Hepatocyte (in vitro differentiated cells): ENCODE measurements at places on chromosomes 3 and 15. TPM values are rescaled to one million over a fixed set of nuclear protein-coding genes. Genes with fewer than 3 reads are reported as not detected.

RTP3 gene
- 0.57 and 1.8 TPM in 2 replicates for polyA plus RNA-seq

SRGAP3 gene
- polyA plus RNA-seq = 7.4 and 7.9 TPM in 2 replicates

DNA sequence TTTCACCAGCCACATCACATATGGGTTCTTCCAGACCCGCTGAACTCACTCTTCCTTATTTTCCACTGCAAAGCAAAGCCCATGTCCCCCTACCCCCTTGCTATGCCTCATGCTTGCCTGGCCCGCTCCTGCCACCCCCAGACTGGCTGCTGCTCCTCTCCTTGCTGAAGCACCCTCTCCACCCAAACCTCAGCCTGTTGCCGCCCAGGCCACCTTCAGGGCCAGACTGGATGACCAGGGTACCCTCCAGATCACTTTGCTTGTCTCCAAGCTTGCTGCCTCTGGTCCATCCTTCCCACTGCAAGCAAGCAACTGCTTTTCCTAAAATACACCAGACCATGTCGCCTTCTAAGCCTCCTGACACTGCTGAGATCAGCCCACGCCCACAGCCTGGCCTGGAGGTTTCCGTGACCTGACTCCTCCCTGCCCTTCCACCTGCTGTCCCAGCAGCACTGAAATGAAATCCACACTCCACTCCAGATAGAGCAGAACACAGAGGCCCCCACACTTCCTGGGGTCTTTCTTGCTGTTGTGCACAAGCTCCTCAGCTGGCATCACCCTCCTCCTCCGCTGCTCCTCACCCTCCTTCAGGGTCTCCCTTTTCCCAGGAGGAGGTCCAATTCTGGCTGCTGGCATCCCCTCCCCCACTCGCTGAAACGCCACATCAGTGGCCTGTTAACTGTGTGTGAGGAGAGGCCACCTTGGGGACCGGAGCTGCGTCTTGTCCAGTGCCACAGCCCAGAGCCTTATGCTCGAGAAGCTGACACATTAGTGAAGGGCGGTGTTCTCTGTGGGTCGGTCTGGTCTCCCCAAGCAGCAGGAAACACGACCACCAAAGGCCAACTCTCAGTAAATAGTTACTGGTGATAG, 99.1 kb downstream of the ADCY5 start:
- H3K36me3 ChIP-seq = no peaks in the 10 kb centered on the region
- H3K27me3 ChIP-seq = no peaks in the 10 kb centered on the region
- no peak overlapping the region for H3K4me3 ChIP-seq
- no peak for DNase-seq

DNA sequence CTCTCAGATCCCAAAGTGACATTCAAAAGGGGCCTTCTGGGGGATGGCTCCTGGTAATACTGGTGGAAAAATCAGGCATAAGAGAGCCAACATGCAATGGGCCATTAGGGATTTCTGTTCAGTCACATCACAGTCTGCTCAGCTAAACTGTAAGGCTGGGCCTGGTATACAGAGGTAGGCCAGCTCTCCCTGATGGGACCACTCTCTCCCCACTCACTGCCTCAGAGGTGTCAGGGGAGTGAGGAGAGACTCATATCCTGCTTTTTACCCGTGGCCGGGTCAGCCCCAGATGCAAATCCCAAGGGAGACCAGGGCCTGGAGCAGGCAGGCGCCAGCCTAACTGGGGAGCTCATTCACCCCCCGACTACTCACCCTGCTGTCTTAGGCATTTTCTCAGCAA, 48.1 kb upstream of the TPM1 start:
- DNase-seq = no peak
- H3K4me3 ChIP-seq = no peak overlapping the region
- no peaks in the 10 kb centered on the region for H3K27me3 ChIP-seq
- H3K36me3 ChIP-seq = no peaks in the 10 kb centered on the region
- H3K4me1 ChIP-seq = peaks cover 14% of the 10 kb centered on the region
- no peak overlapping the region for H3K27ac ChIP-seq

TGM4 gene
- 0.78 TPM in 1 of 2 replicates, not detected in the other for polyA plus RNA-seq

GRCh38 chr15:90829126-90829525, 39.3 kb upstream of the FURIN start:
- H3K27ac ChIP-seq = no peak overlapping the region
- no peaks in the 10 kb centered on the region for H3K4me1 ChIP-seq
- no peaks in the 10 kb centered on the region for H3K36me3 ChIP-seq
- DNase-seq = no peak
- no peaks in the 10 kb centered on the region for H3K27me3 ChIP-seq
- H3K4me3 ChIP-seq = no peak overlapping the region

GABPB1 gene
- polyA plus RNA-seq = 18.2 and 23.3 TPM in 2 replicates

DNA sequence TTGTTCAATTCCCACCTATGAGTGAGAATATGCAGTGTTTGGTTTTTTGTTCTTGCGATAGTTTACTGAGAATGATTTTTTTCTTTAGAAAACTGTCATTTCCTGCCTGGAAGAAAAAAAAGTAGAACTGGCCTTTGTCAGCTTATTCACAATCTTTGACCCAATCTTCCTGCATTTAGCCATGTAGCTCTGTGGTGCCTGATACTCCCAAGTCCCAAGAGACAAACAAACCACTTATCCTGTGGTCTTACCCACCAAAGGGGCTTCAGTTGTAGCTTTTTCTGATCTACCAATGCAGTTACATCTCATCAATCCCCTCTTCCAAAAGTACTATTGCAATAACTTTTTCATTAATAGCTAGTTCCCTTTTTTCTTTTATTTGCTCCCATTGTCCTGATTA, 444.6 kb downstream of the GRM7 start:
- no peak overlapping the region for H3K4me3 ChIP-seq
- no peak overlapping the region for H3K27ac ChIP-seq
- H3K4me1 ChIP-seq = no peaks in the 10 kb centered on the region
- no peaks in the 10 kb centered on the region for H3K36me3 ChIP-seq
- no peak for DNase-seq

REC114 gene
- 0.24 TPM in 1 of 2 replicates, not detected in the other for polyA plus RNA-seq
